CD4-positive, alpha-beta T cell treated with Interleukin-2 at 100 ng/mL for 4 hours (primary cell): ENCODE measurements at places on chromosomes 12 and 14.

DNA sequence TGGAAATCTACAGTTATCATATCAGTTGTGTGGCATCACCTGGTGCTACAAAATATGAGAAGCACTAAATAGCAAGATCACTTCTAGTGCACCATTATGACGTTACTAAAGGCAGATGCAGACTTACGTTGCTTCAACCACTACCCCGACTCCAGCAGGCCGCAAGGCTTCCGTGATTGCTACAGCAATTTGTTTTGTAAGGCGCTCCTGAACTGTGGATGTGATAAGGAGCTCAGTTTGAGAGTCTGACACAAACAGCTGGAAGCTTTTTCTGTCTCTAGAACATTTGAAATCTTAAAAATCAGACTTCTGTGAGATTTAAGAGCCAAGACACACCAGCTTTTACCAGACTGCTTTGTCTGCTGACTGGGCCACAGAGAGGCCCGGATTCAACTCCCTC, 57.0 kb downstream of the GCH1 start:
- DNase-seq, result no peak

- DNase-seq, result no peak
These were observed 44.9 kb upstream of the GAS2L3 start for GRCh38 chr12:100528471-100529127.

- no peak for DNase-seq
These were observed 17.1 kb downstream of the FOXG1 start for GRCh38 chr14:28783664-28784063.

GRCh38 chr14:35934499-35934898, 108.4 kb downstream of the BRMS1L start:
- DNase-seq, result no peak

- DNase-seq, result no peak
These were observed 39.4 kb downstream of the CCNK start for GRCh38 chr14:99520571-99521081.

DNA sequence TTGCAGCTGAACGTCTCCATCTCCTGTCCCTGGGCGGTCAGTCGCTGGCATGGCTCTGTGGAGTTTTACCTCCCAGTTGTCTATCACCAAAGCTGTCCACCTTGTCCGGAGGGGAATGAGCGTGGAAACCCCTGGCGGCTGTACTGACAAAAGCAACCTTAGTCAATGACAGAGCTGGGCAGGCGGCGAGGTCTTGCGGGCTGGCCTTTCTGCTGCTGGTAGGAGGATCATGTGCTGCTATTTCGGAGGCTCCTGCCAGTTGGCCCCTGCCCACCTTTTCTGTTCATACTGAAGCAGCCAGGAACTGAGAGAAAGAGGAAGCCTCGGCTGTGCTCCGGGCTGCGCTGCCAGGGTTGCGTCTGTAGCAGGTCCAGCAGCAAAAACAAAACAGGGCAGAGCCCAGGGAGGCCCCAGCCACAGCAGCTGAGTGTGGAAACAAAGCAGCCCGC, 57.7 kb downstream of the HMGA2 start:
- DNase-seq, result no peak

DNA sequence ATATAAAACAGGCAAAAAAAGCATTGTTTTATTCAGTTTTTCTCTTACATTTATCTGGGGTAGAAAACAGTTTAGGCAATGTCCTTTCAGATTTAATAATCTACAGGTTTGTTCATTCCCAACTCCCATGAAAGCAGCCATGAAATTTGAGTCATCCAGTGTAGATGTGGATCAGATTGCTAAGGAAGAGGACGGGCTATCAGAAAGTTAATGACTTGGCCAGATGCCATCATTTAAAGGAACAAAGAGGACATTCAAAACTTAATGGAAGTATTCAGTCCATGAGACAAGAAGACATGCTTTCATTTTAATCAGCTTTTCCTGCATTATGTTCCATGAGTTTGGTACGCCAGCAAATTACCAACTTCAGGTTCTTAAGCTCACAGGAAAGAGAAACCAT, 31.1 kb upstream of the POC1B start:
- DNase-seq, result no peak

- DNase-seq, result no peak
These were observed 818.1 kb upstream of the TMEM132C start for GRCh38 chr12:127448906-127449305.

GRCh38 chr14:68403191-68404145, 389.4 kb downstream of the ZFP36L1 start:
- DNase-seq, result no peak

DNA sequence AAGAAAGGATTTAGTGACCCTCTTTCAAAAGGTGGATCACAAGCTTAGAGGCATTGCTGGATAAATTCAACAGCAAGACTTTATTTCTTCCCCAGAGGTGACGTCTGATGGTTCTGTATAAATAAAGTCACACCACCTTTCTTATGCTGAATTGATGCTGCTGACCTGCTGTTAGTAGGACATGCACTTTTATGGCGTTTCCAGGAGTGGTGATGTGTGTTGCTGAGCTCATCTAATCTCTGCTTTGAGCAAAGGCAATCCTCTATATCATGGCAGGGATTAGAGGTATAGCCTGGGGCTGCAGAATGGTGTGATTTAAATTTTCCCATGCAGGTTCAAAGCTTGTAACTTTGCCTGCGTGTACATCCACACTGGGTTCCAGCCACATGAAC, 94.9 kb downstream of the ETV6 start:
- DNase-seq, result no peak

- no peak for DNase-seq
These were observed 2.2 kb downstream of the PAWR start for GRCh38 chr12:79688376-79689060.

GRCh38 chr12:131983554-131983953, 33.8 kb downstream of the EP400 start:
- DNase-seq, result no peak

DNA sequence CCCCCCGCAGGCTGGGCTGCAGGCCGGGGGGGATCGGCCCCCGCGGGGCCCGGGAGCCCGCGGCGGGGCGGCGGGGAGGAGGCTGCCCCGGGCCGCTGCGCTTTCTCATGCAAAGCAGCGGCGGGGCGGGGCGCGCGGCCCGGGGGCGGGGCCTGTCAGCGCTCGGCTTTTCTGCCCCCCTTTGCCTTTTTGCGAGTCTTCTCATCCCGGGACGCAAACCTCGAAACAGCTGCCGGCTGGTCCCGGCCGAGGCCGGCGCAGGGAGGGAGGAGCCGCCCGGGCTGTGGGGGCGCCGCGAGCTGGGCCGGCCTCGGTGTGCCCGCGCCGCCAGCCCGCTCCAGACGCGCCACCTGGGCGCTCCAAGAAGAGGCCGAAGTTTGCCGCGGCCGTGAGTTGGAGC, at the start of gene FZD10:
TSS of gene FZD10 (plus strand) at position 198 of the 400 bp plus-strand sequence. CDS start 479 bp downstream, outside the sequence.
- no peak for DNase-seq

DNA sequence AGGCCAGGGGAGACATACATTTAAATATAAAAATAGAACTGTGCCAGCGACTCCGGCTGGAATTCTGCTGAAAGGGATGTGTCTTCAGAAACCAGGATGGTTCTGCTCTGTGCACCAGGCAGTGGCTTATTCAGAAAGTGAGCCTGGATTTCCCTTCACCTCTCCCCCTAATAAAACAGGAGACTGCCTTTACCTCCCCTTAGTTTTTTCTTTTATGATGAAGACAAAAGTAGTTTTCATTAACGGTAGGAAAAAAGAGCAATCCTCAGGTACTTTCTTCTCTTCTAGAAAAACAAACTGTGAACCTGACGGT, 346 bp downstream of the SLC7A8 start:
- no peak for DNase-seq

DNA sequence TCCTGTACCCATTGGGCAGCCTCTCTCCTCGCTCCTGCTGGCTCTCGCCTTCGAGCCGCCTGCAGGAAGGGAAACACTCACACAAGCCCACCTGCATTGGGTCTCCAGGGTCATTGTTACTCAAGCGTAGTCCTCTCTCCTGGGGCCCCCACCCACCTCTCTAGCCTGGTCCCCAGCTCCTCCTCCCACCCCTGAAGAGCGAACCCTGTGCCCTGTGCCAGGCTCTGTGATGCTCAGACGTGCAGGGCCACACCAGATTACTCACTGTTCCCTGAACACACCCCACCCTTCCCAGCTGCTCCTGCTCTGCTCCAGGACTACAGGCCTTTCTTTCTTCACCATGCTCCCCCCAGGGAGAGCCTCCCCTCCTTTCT, 88.1 kb downstream of the NINJ2 start:
- no peak for DNase-seq

DNA sequence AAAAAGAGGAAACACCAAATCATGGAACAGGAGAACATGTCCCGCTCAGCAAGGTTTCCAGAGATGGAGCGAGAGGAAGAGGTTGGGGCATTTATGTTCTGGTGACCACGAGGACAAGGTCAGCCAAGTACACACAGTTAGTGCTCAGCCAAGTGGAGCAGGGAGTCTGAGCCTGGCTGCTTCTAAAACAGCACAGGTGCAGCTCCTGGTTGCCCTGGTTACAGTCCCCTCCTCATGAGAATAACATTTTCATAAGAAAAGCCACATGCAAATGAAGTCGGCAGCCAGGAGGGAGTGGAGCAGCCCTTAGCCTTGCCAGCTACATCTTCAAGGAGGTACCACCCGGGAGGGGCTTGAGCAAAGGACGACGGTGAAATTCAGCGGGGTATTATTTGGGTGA, 81.8 kb downstream of the NOS1 start:
- DNase-seq, result no peak

- DNase-seq, result no peak
These were observed 3.8 kb downstream of the ATF7IP start for GRCh38 chr12:14369311-14369710.

GRCh38 chr12:75592086-75592485, 80.7 kb upstream of the KRR1 start:
- DNase-seq, result no peak

DNA sequence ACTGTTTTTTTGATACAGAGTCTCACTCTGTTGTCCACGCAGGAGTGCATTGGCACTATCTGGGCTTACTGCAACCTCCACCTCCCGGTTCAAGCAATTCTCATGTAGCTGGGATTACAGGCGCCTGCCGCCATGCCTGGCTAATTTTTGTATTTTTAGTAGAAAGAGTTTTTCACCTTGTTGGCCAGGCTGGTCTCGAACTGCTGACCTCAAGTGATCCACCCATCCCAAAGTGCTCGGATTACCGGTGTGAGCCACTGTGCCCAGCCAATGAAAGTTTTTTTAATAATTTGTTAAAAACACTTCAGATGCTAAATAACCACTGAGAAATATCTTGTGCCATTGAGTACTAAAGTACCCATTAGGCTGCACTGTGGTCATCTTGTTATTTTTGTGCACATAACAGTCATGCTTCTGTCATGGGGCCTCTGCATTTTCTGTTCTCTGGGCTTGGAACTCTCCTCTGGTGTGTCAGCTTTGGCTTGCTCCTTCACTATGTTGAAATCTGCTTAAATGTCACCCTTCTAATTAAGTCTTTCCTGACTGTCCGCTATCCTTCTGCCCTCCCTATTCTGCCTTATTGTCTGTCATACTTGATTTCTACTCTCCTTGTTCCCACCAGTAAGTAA, 105.1 kb downstream of the KTN1 start:
- DNase-seq, result no peak

DNA sequence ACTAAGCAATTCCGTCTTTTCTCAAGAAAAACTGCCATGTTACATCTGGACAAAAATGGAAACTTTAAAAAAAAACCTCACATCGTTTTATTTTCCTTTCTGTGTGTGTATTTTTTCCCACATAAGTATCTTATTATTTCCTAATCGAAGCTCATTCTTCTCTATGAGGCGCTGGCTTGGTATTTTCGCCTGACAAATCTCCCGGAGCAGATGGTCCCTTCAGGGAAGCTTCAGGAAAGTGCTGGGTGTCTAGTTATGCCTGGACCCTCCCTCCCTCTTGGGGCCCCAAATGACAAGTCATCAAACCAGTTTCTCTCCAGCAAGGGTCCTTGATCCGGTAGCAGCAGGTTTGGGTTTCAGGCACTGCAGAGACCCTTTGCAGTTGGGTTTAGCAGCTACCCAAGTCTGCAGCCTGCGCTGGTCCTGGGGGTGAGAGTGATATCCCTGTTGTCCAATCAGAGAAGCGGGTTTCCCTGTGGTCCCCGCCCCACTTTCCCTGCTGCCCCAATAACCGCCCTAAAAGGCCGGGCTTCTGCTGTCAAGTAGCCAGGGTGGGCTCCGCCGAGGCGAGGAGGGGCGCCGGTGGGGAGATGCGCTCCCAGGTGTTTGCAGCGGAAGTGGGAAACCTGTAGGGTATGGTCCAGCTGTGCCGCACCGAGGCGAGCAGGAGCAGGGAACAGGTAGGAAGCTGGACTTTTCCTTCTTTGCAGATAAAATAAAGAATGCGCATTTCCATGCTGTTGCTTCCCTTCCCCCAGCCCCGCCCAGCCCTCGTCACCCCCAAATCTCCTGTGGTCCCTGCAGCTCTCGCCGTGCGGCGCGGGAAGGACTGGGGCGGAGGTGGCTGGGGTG, at the start of gene CNTN1:
TSS of gene CNTN1 (plus strand) at position 527 of the 852 bp plus-strand sequence.
- DNase-seq, result no peak

DNA sequence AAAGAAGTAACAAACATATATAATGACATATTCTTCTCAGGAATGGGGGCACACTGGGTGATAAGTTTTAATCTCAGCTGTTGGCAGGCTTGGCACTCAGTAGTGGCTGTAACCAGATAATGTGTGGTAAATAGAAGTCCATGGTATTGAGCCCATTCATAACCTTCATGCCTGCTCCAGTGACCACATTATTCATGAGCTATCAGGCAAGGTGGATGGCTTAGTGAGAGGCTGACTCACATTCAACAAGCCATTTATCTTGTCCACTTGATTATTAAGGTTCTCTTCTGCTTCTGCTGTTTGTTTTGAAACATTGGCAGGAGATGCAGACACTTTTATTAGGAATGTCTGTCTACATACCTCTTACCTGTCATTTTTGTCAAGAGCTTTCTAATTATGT, 950.4 kb upstream of the LRFN5 start:
- no peak for DNase-seq

- no peak for DNase-seq
These were observed 23.0 kb upstream of the JDP2 start for GRCh38 chr14:75404847-75405246.

GRCh38 chr12:31205054-31205453, 120.9 kb downstream of the SINHCAF start:
- no peak for DNase-seq

- DNase-seq, result no peak
These were observed 1.9 kb downstream of the PLEKHG3 start for GRCh38 chr14:64706119-64706592.

GRCh38 chr14:24761141-24761540, 127.2 kb upstream of the GZMB start:
- no peak for DNase-seq

- DNase-seq, result no peak
These were observed 107.2 kb upstream of the FRMD6 start for GRCh38 chr14:51544471-51544870.

DNA sequence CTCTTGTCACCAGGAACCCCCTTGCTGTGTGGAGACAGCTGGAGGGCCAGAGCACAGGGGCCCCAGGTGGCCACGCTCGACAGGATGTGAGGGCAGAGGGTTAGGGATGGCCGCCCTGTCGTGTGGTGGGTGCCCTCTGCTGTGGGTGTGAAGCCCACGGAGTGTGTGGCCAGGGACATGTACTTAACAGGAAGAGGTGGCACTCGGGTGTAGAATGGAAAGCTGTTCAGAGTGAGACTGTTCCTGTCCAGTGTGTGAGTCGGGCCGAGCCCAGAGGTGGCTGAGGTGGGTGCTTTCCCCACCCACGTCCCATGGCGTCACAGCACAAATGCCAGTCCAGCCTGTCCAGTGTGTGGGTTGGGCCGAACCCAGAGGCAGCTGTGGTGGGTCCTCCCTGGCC, 47.1 kb downstream of the FBRSL1 start:
- no peak for DNase-seq

- DNase-seq, result no peak
These were observed 91.8 kb downstream of the ITPK1 start for GRCh38 chr14:93023802-93024434.

GRCh38 chr12:2749580-2749979, 45.2 kb upstream of the FKBP4 start:
- DNase-seq, result no peak
